CD8-positive, alpha-beta T cell (primary cell): ENCODE measurements at places on chromosomes 11 and 22.

GRCh38 chr22:50342651-50343540 is at the start of gene PPP6R2:
Gene PPP6R2 (plus strand): TSS chr22:50343327. CDS start chr22:50393909, 50,582 bp downstream.
- peak; percentile 91 for DNase-seq

GRCh38 chr11:126165757-126166156 is 45.7 kb downstream of the RPUSD4 start:
- no peak for DNase-seq

GRCh38 chr11:110712659-110713448 is 617 bp upstream of the ARHGAP20 start:
- DNase-seq: no peak

- DNase-seq: no peak
These were observed at the start of gene MMP10 for GRCh38 chr11:102780491-102780918. Gene MMP10 (minus strand): TSS chr11:102780628. CDS start chr11:102780591, 37 bp downstream.

GRCh38 chr22:47301820-47302475 is 539.5 kb downstream of the TBC1D22A start:
- no peak for DNase-seq

- no peak for DNase-seq
These were observed 11.7 kb downstream of the LIMK2 start for GRCh38 chr22:31223786-31224191.

DNA sequence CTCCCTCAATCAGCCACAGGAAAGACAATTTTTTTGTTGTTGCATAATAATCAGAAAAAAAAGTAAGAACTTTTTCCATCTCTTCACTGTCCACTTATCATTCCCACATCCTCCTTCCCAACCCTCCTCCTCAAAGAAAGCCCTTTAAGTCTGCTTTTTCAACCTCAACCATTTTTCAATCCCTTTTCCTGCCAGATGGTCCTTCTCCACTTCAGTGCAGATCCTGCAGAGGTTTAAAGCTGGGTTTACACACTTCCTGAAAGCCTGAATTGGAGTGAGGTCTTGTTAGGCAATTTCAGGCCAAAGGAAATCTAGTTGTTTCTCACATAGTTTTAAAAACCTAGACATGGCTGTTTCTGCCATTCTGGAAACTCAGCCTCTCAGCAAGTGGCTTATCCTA is 78.3 kb downstream of the RPL27A start:
- no peak for DNase-seq

DNA sequence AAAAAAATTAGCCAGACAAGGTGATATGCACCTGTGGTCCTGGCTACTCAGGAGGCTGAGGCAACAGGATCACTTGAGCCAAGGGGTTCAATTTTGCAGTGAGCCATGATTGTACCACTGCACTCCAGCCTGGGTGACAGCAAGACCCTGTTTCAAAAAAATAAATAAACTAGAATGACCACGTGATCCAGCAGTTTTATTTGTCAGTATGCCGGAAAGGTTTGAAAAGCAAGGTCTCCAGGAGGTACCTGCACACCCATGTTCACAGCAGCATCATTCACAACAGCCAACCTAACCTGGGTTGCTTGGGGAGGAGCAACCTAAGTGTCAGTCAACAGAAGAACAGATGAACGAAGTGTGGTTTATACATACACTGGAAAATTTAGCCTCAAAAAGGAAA is 78.7 kb upstream of the SEPTIN5 start:
- no peak for DNase-seq

- no peak for DNase-seq
These were observed 40.2 kb upstream of the WNT7B start for GRCh38 chr22:46017166-46017565.

- DNase-seq: no peak
These were observed 57.3 kb upstream of the SLN start for GRCh38 chr11:107769189-107769588.

DNA sequence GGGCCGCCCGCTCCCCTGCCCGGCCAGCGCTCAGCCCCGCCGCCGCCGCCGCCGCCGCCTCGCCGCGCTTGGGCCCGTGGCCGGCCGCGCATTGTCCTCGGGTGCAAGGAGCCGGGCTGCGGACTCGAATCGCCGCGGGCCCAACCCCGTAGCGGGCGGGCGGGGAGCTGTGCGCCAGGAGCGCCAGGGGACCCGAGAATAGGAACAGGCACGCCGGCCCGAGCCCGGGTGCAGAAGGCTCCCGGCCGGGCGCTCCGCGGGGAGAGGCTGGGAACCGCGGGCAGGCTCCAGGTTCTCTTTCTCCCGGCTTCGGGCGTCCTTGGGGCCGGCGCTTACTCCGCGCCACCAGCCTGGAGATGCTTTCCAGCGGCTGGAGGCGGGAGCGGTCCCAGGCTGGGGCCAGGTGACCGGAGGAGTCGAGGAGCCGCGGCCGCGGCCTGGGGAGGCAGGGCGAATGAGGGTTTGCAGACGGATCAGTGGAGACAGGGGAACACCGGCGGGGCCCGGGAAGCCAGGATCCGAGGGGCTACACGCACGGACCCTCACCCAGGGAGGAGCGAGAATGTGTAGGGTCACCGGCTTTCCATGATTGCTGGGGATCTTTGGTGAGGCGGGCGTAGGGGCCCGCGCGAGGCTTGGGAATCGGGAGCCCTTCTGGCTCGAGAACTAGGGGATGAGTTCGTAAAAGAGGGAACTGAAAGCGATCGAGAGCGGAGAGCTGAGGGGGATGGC is 726 bp downstream of the PKNOX2 start:
- no peak for DNase-seq

DNA sequence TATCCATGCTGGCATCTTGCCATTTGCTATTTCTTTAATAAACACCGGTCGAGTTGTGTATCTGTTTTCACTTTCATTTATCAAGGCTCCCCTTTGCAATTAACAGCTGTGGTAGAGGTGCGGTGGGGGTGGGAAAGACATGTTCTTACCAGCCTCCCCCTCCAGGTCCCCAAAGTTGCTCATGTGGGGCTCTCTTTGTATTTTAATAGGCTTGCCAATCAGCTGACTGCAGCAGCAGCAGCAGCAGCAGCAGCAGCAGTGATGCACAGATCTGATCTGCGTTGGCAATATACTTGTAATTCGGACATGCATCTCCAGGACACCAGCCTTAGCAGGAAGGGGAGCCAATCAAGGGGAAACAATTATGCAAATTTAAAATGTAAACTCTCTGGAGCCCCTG is 40.3 kb upstream of the E2F8 start:
- DNase-seq: no peak

- DNase-seq: no peak
These were observed 477 bp downstream of the DPAGT1 start for GRCh38 chr11:119100994-119101758.

GRCh38 chr22:43446916-43447315 is 35.1 kb downstream of the MPPED1 start:
- DNase-seq: no peak

DNA sequence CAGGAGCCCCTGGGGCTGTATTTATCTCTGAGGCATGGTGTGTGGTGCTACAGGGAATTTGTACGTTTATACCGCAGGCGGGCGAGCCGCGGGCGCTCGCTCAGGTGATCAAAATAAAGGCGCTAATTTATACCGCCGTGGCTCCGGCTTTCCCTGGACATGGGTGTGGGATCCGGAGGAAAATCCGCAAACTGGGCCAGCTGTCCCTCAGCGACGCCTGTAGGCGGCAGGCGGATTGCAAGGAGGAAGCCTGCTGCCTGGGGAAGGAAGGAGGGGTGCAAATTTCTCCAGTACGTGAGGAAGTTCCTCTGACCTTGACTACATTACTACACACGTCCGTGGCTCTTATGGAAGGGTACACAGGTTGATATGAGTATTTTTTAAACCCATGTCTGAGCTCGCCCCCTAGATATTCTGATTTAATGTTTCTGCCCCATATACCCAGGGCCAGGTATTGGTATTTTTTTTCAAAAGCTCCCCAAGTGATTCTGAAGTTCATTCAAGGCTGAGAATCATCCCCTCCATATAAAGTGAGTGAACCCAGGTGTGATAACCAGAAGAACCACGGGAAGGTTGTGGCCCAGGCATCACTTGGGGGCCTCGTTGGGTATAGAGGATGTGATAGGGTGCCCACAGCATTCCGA is 2.8 kb downstream of the MYOD1 start:
- DNase-seq: no peak

DNA sequence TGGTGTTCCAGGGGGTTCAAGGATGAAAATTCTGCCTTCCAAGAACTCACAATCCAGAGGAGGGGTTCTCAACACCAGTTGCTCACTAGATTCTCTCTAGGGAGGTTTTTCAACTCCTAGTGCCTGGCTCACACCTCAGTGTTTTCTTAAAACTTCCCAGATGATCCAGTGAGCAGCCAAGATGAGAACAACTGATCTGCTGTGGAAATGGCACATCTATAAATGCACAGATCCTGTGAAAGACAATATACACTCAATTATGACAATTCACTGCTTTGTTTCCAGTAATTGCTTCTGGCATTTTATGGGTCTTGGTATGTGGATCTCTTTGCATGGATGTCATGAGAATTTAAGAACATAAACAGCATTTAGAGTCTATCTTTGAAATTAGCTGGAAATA is 45.2 kb upstream of the PRSS23 start:
- DNase-seq: no peak

- no peak for DNase-seq
These were observed 62.2 kb upstream of the HEPHL1 start for GRCh38 chr11:93958991-93959390.

DNA sequence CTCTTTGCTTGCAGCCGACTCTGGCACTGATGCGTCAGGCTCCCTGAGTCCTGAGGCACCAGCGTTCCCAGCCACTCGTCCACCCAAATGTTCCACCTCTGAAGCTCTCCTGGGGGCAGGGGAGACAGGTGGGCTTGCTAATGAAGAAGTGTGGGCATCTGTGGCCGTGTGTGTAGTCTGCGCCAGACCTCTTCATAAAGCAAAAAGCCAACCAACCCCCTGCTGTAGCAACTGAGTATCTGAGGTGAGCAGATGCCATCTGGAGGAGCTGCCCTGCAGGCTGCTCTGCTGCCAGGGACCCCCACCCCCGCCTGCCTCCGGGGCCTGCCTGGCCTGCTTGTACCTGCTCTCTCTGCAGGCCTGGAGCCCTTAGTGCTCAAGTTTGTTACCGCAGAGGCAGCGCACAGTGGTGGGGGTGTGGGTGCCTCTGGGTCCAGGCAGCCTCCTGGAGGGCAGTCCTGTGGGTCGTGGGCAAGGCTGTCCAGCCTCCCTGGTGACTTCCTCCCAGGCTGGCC is 272.5 kb downstream of the TBC1D22A start:
- no peak for DNase-seq

DNA sequence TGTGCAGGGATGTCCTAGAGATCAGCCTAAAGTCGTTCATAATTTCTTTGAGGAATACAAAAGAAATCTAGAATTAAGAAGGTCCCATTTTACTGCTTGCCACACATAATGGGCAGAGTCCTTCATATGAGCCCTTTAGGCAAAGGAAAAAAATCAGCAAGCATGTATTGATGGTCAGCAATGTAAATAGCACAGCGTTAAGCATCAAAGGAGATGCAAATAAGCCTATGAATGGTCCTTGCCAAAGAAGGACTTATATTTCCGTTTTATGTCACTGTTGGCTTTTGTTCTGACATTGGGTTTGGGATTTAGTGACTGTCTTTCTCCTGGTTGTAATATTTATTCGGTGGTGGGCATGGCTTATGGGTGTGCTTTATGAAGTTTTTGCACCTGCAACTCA is 69.8 kb downstream of the CD44 start:
- no peak for DNase-seq

DNA sequence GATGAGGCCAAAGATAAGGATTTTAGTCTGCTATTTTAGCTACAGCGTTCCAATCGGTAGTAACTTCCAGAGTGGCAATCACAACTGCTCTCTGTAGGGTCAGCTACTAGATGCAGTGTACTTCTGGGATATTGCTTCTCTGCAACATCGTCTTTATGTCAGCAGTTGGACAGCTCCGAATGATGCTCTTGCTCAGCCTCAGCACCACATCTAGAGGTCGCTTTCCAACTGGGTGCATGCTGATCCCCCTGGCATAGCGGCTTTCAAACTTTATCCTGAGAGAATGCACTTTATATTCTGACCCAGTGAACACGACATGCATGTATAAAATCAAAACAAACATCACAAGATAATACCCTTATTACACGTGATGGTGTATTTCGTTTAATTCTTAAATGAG is 219.6 kb downstream of the C11orf87 start:
- no peak for DNase-seq

GRCh38 chr11:77470504-77470903 is 3.4 kb downstream of the PAK1 start:
- no peak for DNase-seq

- DNase-seq: no peak
These were observed 837.3 kb downstream of the TBC1D22A start for GRCh38 chr22:47599753-47600152.

DNA sequence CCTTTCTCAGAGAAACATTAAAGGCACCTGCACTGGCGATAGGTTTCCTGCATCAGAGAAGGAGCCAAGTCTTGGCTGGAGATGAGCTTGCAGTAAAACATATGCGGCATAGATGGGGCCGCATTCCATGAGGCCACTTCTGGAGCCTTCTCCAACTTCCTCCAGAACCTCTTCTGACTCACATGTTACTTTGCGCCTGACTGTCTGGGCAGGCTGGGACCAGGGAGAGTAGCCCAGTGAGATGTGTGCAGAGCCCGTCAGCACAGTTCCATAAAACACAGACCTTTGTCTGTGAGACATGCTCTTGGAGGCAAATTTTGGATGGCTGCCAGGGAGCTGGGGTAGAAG is 55.4 kb upstream of the BID start:
- DNase-seq: no peak

GRCh38 chr22:40023341-40023841 is 28.6 kb downstream of the FAM83F start:
- DNase-seq: no peak

GRCh38 chr11:71429701-71430100 is 18.5 kb downstream of the DHCR7 start:
- DNase-seq: no peak

DNA sequence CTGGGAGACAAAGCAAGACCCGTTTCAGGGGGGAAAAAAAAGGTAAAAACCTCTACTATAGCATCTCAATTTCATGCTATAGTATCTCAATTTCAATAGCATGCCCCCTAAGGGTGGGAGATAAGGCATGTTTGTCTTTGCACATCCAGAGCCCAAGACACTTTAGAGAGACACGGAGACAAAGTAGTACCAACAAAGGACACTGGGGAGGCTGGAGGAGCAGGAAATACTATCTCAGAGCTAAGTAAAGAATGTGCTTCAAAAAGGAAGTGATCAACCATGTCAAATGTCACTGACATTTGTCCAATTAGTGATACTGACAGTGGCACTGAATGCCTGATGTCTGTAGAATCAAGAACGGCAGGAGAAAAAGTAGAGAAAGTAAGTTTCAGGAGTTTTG is 68.6 kb downstream of the RRAS2 start:
- no peak for DNase-seq

- DNase-seq: no peak
These were observed 27.1 kb downstream of the DKK3 start for GRCh38 chr11:11981364-11981763.

- no peak for DNase-seq
These were observed 57.0 kb downstream of the PDE2A start for GRCh38 chr11:72617080-72617762.

DNA sequence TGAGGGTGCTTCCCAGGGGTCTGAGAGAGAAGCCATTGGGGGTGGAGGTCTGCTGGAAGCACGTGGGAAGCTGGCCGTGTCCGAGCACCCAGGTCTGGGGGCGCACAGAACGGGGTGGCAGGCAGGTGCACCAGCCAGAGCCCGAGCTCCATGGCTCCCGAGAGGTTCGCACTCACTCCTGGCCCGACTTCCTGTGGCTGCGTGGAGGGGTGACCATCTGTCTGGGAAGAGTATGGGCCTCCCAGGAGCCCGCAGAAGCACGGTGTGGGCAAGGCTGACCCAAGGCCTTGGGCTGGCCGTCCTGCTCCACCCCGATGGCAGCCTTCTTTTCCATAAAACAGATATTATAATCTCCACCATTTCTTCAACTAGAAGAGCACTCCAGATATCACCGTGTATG is 256.0 kb upstream of the B3GAT1 start:
- DNase-seq: no peak
